ENCODE measurements at places on chromosomes 3 and 15. TPM values are rescaled to one million over a fixed set of nuclear protein-coding genes. Genes with fewer than 3 reads are reported as not detected.

TMCO5A gene
- total RNA-seq = not detected

GSK3B gene
- total RNA-seq = 84.9 TPM

INTS14 gene
- total RNA-seq = 44.4 TPM

CYP8B1 gene
- total RNA-seq = 0.14 TPM

SLC12A1 gene
- not detected for total RNA-seq
